ENCODE measurements at places on chromosomes 6 and 20.

DNA sequence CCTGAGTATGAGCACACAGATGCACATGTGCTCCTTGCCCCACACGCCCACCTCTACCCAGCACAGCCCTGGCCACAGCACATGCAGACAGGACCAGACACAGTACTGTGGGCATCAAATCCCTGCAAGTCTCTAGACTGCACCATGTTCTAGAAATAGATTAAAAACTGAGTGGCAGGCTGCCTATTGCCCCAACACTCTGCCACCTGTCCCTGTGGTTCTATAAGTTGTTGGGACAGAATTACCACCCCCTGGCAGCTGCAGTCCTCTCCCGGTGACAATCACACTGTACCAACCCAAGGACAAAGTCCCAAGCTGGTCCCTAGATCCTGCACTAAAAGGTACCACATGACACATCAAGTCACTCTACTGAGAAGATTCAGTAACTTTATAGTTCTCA lies 70.2 kb downstream of the B3GAT2 start:
- DNase-seq, result no peak

DNA sequence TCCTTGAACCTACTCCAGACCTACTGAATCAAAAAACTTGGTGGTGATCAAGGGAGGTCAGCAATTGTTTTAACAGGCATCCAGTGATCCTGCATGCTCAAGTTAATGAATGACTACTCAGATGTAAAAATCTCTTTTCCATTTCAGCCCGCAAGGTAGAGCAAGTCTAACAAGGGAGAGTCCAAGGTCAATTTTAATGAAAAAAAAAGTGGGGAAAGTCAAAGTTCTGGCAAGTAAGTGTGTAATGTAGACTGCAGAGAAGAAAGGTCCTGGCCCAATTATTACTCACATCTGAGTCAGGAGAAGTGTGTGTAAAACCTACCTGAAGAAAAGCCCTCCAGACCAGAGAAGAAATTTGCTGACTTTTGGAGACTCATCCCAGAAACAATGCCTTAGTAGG lies 193.5 kb downstream of the UBE3D start:
- no peak for DNase-seq

DNA sequence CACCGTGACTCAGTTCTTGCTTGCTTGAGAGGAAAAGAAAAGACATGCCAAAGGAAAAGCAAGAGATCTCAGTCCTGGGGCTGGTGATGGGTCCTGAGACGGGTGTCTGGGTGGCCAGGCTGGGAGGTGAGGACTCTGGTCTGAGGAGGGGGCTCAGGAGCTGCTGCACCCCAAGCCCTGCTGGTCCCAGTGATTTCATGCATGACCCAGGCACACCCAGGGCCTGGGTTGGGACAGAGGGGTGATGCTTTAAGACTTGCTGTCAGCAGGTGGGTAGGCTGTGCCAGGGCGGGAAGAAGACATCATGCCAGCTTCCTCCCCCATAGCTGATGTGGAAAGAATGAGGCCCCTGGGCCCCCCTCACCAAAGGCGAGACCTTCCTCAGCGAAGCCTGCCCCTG lies 65.1 kb upstream of the PMEPA1 start:
- DNase-seq, result no peak

- DNase-seq, result peak; percentile 48
Observed at GRCh38 chr6:68559070-68559469, 76.0 kb upstream of the ADGRB3 start.

DNA sequence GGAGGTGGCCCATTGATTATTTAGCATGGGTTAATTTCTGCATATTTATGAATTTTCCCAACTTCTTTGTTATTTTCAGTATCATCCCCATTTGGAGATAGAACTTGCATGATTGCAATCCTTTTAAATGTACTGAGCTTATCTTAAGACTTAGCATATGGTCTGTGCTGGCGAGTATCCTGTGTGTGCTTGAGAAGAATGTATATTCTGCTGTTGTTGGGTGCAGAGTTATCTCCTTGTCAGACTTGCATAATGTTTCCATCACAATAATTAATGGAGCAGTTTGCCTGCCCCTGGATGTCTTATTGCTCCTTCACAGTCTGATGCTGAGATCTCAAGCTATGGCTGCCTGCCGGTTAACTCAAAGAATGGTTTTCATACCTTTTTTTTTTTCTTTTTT lies 112.6 kb downstream of the CDYL start:
- DNase-seq, result no peak

DNA sequence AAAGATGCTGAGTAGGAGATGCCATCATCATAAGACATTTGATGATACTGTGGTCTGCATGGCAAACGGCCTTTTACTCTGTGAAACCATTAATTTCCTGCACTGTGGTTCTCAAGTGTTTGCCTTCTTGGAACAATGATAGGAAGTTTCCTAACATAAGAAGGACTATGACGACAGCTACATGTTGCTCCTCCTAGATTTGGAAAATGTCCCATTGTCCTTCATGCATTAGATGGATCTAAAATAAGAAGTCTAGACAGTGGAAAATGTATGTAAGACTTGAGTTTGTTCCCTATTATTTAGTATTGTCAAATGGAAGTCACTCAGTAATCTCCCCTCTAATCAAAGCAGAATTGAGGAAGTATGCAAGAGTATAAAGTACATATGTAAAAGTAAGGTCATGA lies 98.5 kb upstream of the TMEM170B start:
- no peak for DNase-seq

DNA sequence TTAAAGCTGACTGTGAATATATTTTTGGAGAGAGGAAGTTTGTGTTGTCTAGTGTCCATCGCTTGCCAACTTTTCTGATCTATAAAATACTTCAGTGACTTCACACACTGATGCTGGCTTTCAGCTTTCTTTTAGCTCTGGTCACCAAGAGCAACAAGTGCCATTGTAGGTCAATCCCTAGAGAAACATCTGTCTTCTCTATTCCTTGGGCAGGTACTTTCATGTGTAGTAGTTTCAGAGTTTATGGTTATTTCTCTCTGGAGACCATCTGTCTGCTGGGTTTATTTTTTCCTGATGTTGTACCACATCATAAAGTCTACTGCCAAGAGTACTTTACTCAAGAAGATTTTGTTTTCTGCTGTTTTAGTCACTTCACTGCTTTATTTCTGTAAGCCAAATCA lies 249.9 kb downstream of the KHDC1L start:
- no peak for DNase-seq

Data from putamen (tissue), 1 donor.